Aorta (tissue), 5 donors: ENCODE measurements at places on chromosomes 4 and X. TPM values are rescaled to one million over a fixed set of nuclear protein-coding genes. Genes with fewer than 3 reads are reported as not detected.

FGF5 gene
- polyA plus RNA-seq: not detected

APLN gene
- polyA plus RNA-seq: 2.3 TPM

ALAS2 gene
- polyA plus RNA-seq: not detected

STS gene
- 11.4 TPM for polyA plus RNA-seq

PRKG2 gene
- polyA plus RNA-seq: 2.5 TPM

GPRIN3 gene
- polyA plus RNA-seq: 1.6 TPM

KLHL2 gene
- polyA plus RNA-seq: 40.3 TPM

PLP1 gene
- polyA plus RNA-seq: 0.95 TPM

UGT2B10 gene
- not detected for polyA plus RNA-seq

ADH1A gene
- 0.67 TPM for polyA plus RNA-seq

PDGFRA gene
- 109 TPM for polyA plus RNA-seq

S100G gene
- 2.4 TPM for polyA plus RNA-seq

XAGE1A gene
- not detected for polyA plus RNA-seq

OTC gene
- polyA plus RNA-seq: 29.6 TPM

PTPN13 gene
- polyA plus RNA-seq: 10.2 TPM

HSPA4L gene
- 2.6 TPM for polyA plus RNA-seq

CSAG3 gene
- not detected for polyA plus RNA-seq

ITIH6 gene
- not detected for polyA plus RNA-seq

SLC34A2 gene
- polyA plus RNA-seq: 0.10 TPM

RPL36A gene
- polyA plus RNA-seq: 1,899 TPM

VEGFC gene
- polyA plus RNA-seq: 0.59 TPM

CENPVL1 gene
- not detected for polyA plus RNA-seq

TRIML2 gene
- not detected for polyA plus RNA-seq

CWH43 gene
- polyA plus RNA-seq: not detected

XPNPEP2 gene
- polyA plus RNA-seq: 0.26 TPM

PDE6B gene
- polyA plus RNA-seq: 4.0 TPM

FUNDC1 gene
- polyA plus RNA-seq: 12.2 TPM

PALLD gene
- polyA plus RNA-seq: 576 TPM

ADRA2C gene
- polyA plus RNA-seq: 9.6 TPM

EPGN gene
- polyA plus RNA-seq: 7.1 TPM

IL13RA1 gene
- 45.8 TPM for polyA plus RNA-seq

MAEA gene
- 62.0 TPM for polyA plus RNA-seq

NPY2R gene
- polyA plus RNA-seq: 7.8 TPM

DMRTC1B gene
- polyA plus RNA-seq: not detected

ARMCX5 gene
- 5.9 TPM for polyA plus RNA-seq

CFAP99 gene
- polyA plus RNA-seq: not detected

CDKL5 gene
- 1.1 TPM for polyA plus RNA-seq

GATA1 gene
- not detected for polyA plus RNA-seq

CXorf66 gene
- not detected for polyA plus RNA-seq

STK32B gene
- 1.5 TPM for polyA plus RNA-seq

CCNQ gene
- 40.3 TPM for polyA plus RNA-seq

ZFP92 gene
- 0.23 TPM for polyA plus RNA-seq

GLA gene
- 41.4 TPM for polyA plus RNA-seq

SSX4 gene
- not detected for polyA plus RNA-seq

DRD5 gene
- polyA plus RNA-seq: not detected

ARAP2 gene
- 14.4 TPM for polyA plus RNA-seq

HELQ gene
- polyA plus RNA-seq: 7.4 TPM

CFI gene
- 1.9 TPM for polyA plus RNA-seq

PAK3 gene
- polyA plus RNA-seq: 0.50 TPM

GPRASP1 gene
- polyA plus RNA-seq: 3.3 TPM

LANCL3 gene
- 0.38 TPM for polyA plus RNA-seq

KDR gene
- 1.4 TPM for polyA plus RNA-seq

ADH1C gene
- 2.8 TPM for polyA plus RNA-seq
